Right renal cortex interstitium (tissue), 3 donors: ENCODE measurements at places on chromosomes 13 and 19. TPM values are rescaled to one million over a fixed set of nuclear protein-coding genes. Genes with fewer than 3 reads are reported as not detected.

GRCh38 chr19:46216612-46217011 lies 12.9 kb upstream of the IGFL1 start:
- no peak for DNase-seq

GRCh38 chr13:80374444-80374843 lies 33.5 kb upstream of the SPRY2 start:
- DNase-seq: no peak

DNA sequence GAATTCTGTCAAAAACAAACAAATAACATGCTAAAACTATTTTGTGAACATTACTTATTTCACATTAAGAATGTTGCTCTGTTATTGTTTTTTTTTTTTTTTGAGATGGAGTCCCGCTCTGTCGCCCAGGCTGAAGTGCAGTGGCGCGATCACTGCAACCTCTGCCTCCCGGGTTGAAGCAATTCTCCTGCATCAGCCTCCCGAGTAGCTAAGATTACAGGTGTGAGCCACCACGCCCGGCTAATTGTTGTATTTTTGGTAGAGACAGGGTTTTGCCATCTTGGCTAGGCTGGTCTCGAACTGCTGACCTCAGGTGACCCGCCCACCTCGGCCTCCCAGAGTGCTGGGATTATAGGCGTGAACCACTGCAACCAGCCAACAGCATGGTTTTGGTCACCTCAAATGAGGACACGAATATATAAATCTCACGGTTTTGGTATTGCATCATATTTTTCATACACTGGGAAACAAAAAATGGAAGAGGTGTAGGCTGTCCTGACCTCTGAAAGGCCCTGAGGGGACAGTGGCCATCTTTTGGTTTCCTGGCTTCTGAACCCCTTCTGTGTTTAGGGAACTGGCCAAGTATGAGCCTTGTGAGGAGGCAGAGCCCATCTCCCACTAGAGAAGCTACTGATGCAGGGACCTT lies 25.5 kb downstream of the GPR42 start:
- no peak for DNase-seq

GRCh38 chr19:54041969-54042606 lies 21.6 kb downstream of the VSTM1 start:
- no peak for DNase-seq

- no peak for DNase-seq
Observed at GRCh38 chr19:33671211-33671610, 49.5 kb downstream of the CHST8 start.

DNA sequence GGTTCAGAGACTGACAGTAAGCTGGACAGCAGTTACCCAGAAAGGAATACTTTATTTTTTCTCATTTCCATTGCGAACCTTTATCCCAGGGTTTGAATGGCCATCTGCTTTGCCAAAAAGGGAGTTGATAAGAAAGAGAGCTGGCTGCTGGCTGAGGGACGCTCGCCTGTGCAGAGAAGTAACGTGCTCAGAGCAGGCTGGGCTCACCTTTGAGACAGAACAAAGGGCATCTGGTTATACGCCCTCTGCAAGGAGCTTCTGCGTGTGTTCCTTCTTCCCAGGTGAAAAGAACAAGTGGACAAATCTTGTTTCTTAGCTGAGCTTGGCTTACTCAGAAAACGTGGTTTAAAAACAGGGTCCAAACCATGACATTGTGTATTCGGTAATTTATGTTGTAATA lies 47.4 kb downstream of the EFNB2 start:
- no peak for DNase-seq

DNA sequence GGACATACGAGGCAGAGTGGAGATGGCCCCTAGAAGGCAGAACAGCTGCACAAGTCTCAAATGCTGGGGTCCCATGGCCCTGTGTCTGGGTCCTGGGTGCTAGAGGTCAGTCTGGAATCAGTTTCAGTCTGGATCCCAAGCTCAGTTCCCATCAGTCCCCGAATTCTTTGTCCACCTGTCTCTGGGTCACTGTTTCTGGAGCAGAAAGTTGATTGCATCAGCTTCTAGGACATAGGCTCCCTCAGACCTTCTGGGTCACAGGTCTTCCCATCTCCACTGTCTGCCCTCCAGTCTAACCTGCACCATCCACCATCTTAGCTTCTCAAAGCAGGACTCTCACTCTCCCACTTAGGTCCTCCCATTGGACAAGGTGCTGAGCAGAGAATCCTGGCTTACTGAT lies 5.3 kb downstream of the LYPD4 start:
- no peak for DNase-seq

GRCh38 chr13:102028868-102029267 lies 373.0 kb downstream of the FGF14 start:
- DNase-seq: no peak

- DNase-seq: no peak
Observed at GRCh38 chr13:73189362-73189761, 130.6 kb downstream of the KLF5 start.

GRCh38 chr13:86135856-86136255 lies 336.6 kb upstream of the SLITRK6 start:
- DNase-seq: no peak

- DNase-seq: no peak
Observed at GRCh38 chr13:52454459-52454819, 839 bp upstream of the CKAP2 start.

- DNase-seq: peak; percentile 4
Observed at GRCh38 chr19:41595258-41595889, 19.4 kb downstream of the CEACAM21 start.

DNA sequence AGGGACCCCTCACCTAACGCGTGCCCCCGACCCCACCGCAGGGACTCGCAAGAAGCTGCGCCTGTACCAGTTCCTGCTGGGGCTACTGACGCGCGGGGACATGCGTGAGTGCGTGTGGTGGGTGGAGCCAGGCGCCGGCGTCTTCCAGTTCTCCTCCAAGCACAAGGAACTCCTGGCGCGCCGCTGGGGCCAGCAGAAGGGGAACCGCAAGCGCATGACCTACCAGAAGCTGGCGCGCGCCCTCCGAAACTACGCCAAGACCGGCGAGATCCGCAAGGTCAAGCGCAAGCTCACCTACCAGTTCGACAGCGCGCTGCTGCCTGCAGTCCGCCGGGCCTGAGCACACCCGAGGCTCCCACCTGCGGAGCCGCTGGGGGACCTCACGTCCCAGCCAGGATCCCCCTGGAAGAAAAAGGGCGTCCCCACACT lies 4.7 kb upstream of the MYBPC2 start:
- DNase-seq: no peak

- no peak for DNase-seq
Observed at GRCh38 chr19:49120325-49120683, 960 bp downstream of the PPFIA3 start.

DNA sequence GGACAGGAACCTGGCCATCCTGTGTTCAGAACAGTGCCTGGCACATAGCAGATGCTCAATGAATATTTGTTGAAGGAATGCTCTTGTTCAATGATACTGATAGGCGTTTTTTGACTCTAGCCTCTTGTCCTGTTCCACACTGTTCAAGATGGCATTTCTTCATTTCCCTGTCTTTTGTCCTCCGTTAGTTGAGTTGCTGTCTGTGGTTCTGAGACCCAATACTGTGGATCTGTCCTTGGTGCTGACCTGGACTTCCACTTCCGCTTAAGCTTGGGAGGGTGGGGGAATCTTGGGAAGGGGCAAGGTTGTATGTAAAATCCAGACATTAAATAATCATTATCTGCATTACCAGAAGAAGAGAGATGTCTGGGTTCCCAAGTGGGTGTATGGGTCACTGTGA lies 8.3 kb upstream of the KCNN4 start:
- no peak for DNase-seq

- DNase-seq: no peak
Observed at GRCh38 chr19:18900700-18901481, 4.9 kb upstream of the CERS1 start.

GRCh38 chr13:23991119-23991518 lies 93.8 kb upstream of the C1QTNF9B start:
- DNase-seq: no peak

The SIGLEC14 gene
- polyA plus RNA-seq: 0.79 TPM

The ZNF554 gene
- 9.6 TPM for polyA plus RNA-seq

The EBI3 gene
- polyA plus RNA-seq: 0.56 TPM

The NPAS1 gene
- polyA plus RNA-seq: 1.6 TPM

The SPACA7 gene
- polyA plus RNA-seq: not detected

The UPK1A gene
- polyA plus RNA-seq: 18.6 TPM

The ZNF726 gene
- 9.4 TPM for polyA plus RNA-seq

The URAD gene
- polyA plus RNA-seq: not detected

The ETHE1 gene
- 27.9 TPM for polyA plus RNA-seq

The TMEM150B gene
- 1.1 TPM for polyA plus RNA-seq

The ZNF829 gene
- polyA plus RNA-seq: 7.1 TPM

The ZNF675 gene
- 20.2 TPM for polyA plus RNA-seq

The ISOC2 gene
- 38.3 TPM for polyA plus RNA-seq

The ZNF57 gene
- polyA plus RNA-seq: 7.6 TPM
